Left lobe of liver (tissue), 2 donors: ENCODE measurements at places on chromosomes 3 and 15. TPM values are rescaled to one million over a fixed set of nuclear protein-coding genes. Genes with fewer than 3 reads are reported as not detected.

Gene AMIGO3
- not detected for total RNA-seq

Gene OCA2
- total RNA-seq: 0.10 TPM

Gene GXYLT2
- 0.20 TPM for total RNA-seq

Gene RBP2
- not detected for total RNA-seq

Gene DUSP7
- total RNA-seq: 4.3 TPM

Gene SNURF
- 0.83 TPM for total RNA-seq

Gene DLL4
- 3.7 TPM for total RNA-seq

Gene RTP4
- total RNA-seq: 1.9 TPM

Gene PTPN23
- total RNA-seq: 20.4 TPM

Gene GP5
- 0.10 TPM for total RNA-seq

Gene FOXB1
- not detected for total RNA-seq

Gene NR1I2
- total RNA-seq: 206 TPM

Gene GABRG3
- total RNA-seq: 0.03 TPM

Gene UROC1
- total RNA-seq: 112 TPM

Gene PGBD4
- 0.93 TPM for total RNA-seq

Gene NME9
- total RNA-seq: not detected

Gene AMOTL2
- total RNA-seq: 26.8 TPM

Gene SCN11A
- 0.15 TPM for total RNA-seq

Gene ADCY5
- 3.8 TPM for total RNA-seq

Gene CYP8B1
- 425 TPM for total RNA-seq

Gene NPAP1
- total RNA-seq: 0.05 TPM

Gene SOX2
- total RNA-seq: 0.23 TPM

Gene EIF4A2
- total RNA-seq: 143 TPM

Gene SCAMP5
- total RNA-seq: 0.73 TPM

Gene SI
- total RNA-seq: not detected

Gene MYO5C
- 6.3 TPM for total RNA-seq

Gene CD96
- total RNA-seq: 0.40 TPM

Gene GUCA1C
- not detected for total RNA-seq

Gene DAZL
- not detected for total RNA-seq

Gene PLSCR2
- not detected for total RNA-seq

Gene SLC24A5
- not detected for total RNA-seq
